ENCODE measurements at places on chromosomes 2 and 18. TPM values are rescaled to one million over a fixed set of nuclear protein-coding genes. Genes with fewer than 3 reads are reported as not detected.
A peak's percentile ranks its signal among the peaks of the same experiment; 100 is the strongest.

HMSD gene
- 2.3 TPM for total RNA-seq

DSG1 gene
- not detected for total RNA-seq

SH2D6 gene
- total RNA-seq, result 1.3 TPM

MC4R gene
- not detected for total RNA-seq

OSBPL6 gene
- 3.6 TPM for total RNA-seq

GPR45 gene
- total RNA-seq, result not detected

GMPPA gene
- 36.5 TPM for total RNA-seq

DNA sequence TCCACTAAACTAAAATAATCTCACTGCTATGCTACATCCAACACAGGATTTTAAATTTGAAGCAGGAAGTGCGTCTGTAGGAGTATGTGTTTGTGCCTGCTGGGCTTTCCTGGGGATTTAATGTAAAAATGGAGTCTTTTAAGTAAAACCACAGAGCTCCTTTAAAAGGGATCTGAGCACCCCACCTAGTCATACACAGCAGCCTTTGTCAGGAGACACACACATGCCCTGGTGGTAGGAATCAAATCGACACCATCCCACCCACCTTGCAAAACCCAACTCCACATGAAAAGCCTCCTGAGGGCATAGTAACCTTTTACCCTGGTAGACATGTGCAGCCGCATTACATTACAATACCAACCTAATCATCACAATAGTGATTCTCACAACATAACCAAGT, 29.1 kb downstream of the UXS1 start:
- H3K36me3 ChIP-seq, result peaks cover 3% of the 10 kb centered on the region
- H3K4me1 ChIP-seq, result no peaks in the 10 kb centered on the region
- H3K4me3 ChIP-seq, result no peak overlapping the region
- no peak overlapping the region for H3K27ac ChIP-seq
- H3K27me3 ChIP-seq, result no peaks in the 10 kb centered on the region
- DNase-seq, result peak; percentile 65

DNA sequence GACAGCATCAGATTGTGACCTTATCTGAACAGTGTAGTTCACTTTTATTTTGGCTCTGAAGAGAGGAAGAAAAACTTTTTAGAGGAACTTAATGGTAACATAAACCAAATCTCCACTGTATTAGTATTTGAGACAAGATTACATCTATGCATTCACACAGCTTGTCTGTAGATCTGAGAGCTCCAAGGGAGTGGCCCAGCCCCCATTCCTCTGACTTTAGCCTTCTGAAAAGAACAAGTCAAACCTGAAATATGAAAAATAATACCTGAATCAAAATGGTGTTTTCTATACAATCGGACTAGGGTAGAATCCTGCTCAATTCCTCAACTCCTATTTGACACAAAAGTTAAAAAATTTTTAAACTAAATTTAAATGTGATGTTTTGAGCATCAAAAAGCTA, 23.1 kb downstream of the STARD7 start:
- peaks cover 57% of the 10 kb centered on the region for H3K36me3 ChIP-seq
- no peaks in the 10 kb centered on the region for H3K27me3 ChIP-seq
- H3K4me3 ChIP-seq, result no peak overlapping the region
- no peaks in the 10 kb centered on the region for H3K4me1 ChIP-seq
- no peak for DNase-seq
- no peak overlapping the region for H3K27ac ChIP-seq

- no peak overlapping the region for H3K27ac ChIP-seq
- H3K4me1 ChIP-seq, result peaks cover 10% of the 10 kb centered on the region
Observed at GRCh38 chr2:240275386-240275785, 134.9 kb upstream of the OTOS start.

DNA sequence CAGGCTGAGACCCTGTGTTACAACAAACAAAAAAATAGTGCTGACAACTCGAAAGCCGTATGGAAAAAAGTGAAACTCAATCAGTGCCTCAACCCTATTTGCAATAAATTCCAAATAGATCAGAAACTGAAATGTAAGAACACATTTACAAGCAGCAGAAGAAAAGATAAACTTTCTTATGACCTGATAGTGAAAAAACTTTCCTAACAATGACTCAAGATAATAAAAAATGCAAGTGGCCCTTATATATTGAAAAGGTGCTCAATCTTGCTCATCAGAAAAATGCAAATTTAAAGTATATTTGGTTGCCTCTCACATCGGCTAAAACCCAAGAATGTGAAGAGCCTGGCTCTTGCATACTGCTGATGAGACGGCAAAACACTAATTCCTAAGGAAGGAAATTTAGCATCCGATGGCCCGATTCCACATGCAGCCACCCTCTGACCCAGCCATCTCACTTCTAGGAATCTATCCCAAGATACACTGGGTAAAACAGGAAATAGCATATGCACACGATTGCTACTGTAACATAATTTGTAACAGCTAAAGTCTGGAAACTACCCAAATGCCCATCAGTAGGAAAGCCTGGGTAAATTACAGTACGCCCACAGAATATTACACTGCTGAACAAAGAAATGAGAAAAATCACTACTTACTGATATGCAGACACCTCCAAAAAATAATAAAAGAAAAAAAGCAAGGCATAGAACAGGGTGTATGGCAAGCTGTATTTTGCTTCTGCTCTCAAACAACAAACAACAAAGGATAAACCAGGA, 56.8 kb downstream of the HDLBP start:
- H3K27me3 ChIP-seq, result no peaks in the 10 kb centered on the region
- H3K36me3 ChIP-seq, result peaks cover 95% of the 10 kb centered on the region
- no peaks in the 10 kb centered on the region for H3K4me1 ChIP-seq
- DNase-seq, result no peak
- H3K4me3 ChIP-seq, result no peak overlapping the region

- peaks cover 52% of the 10 kb centered on the region for H3K36me3 ChIP-seq
- no peak for DNase-seq
- no peaks in the 10 kb centered on the region for H3K27me3 ChIP-seq
- H3K27ac ChIP-seq, result no peak overlapping the region
- H3K4me3 ChIP-seq, result no peak overlapping the region
Observed at GRCh38 chr2:39266139-39266805, 22.5 kb upstream of the CDKL4 start.

DNA sequence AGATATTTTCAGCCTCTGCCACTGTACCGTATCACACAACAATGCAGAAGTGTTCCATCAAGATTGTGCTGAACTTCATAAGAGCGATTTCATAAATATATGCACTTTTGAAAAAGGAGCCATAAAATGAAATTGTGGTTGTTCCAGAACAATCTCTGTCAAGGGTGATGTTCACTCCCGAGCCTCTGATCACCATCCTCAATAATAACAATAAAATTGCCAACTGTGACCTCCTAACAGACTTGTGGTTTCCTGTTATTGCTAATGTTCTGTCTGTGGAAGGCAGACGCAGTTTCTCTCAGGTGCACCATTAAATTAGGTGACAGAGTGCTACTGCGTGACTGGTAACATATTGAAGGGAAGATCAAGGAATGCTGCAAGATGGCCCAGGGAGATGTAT, 383.7 kb downstream of the SOCS6 start:
- H3K27me3 ChIP-seq, result no peaks in the 10 kb centered on the region
- no peak overlapping the region for H3K27ac ChIP-seq
- H3K4me1 ChIP-seq, result no peaks in the 10 kb centered on the region
- H3K4me3 ChIP-seq, result no peak overlapping the region

DNA sequence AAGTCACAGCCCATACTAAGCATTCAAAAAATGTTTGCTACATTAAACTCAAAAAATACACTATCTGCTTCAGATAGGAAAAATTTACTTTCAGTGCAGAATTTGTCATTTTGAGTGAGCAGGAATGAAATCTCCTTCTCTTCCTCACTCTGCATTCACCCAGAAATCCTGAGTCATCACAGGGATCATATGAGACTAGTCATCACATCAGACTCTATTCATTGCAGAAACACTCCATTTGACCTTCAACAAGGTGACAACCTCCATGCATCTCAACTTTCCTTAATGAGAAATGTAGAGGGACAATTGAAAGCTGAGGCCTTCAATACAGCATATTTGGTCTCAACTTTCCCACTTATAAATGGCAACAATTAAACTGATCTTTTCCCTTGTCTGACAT, 130.4 kb upstream of the CYP26B1 start:
- H3K4me1 ChIP-seq, result no peaks in the 10 kb centered on the region
- no peak overlapping the region for H3K27ac ChIP-seq
- H3K36me3 ChIP-seq, result no peaks in the 10 kb centered on the region
- DNase-seq, result no peak

DNA sequence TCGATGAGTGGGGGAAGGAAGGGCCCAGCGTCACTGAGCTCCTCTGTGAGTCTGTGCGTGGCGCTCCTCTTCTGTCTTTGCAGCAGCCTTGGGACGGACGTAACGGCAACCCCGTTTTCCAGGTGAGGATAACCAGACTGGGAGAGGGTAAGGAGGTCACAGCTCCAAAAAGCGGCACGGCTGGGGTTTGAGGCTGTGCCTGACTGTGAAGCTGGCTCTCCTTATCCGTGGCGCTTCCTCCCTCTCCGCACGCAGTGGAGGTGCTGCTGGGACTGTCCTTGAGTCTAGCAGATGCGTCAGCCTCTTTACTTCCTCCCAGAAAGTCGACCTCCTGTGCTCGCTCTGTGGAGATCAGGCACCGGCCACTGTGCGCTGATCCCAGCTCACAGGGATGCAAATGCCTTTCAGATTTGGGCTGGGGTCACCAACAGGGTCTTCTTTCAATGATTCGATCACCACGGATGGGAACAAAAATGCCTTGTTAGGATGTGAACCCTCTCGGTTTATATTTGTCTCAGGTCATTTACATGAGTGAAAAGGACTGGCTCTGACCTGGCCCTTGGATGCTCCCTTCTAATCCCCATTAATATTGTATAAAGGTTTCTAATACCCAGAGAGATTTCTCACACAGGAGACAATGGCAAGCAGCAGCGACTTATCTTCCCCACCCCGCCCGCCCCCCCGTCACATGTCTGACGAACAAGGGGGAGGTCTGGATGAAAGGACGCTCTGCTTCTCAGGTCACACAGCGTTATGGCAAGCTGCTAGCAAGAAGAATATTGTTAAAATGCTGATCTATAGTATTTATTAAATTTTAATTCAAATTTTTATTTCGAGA, 30.1 kb upstream of the E2F6 start:
- no peaks in the 10 kb centered on the region for H3K27me3 ChIP-seq
- peak overlapping the region; percentile 90 for H3K27ac ChIP-seq
- H3K36me3 ChIP-seq, result peaks cover 29% of the 10 kb centered on the region
